Astrocyte (in vitro differentiated cells and primary cell): ENCODE measurements at places on chromosomes 5 and 9. TPM values are rescaled to one million over a fixed set of nuclear protein-coding genes. Genes with fewer than 3 reads are reported as not detected.

PCDHGA3 gene
- total RNA-seq: 0.14 and 0.17 TPM in 2 replicates

P4HA2 gene
- total RNA-seq: 214 and 302 TPM in 2 replicates

SURF4 gene
- total RNA-seq: 338 and 374 TPM in 2 replicates

LOX gene
- total RNA-seq: 1,150 and 1,249 TPM in 2 replicates

GLRA1 gene
- total RNA-seq: not detected in 2 replicates

N4BP3 gene
- total RNA-seq: 0.75 and 1.3 TPM in 2 replicates

PCDHGB2 gene
- total RNA-seq: 1.4 TPM in 2 replicates

PCDHB15 gene
- total RNA-seq: 1.3 and 1.6 TPM in 2 replicates

HMMR gene
- 3.2 and 4.0 TPM in 2 replicates for total RNA-seq

ANKDD1B gene
- total RNA-seq: 0.41 and 0.59 TPM in 2 replicates

EGFL7 gene
- total RNA-seq: 12.3 and 15.5 TPM in 2 replicates

SEMA6A gene
- 21.3 and 34.2 TPM in 2 replicates for total RNA-seq

KCNIP1 gene
- total RNA-seq: 0.45 and 0.60 TPM in 2 replicates

NUTM2F gene
- not detected in 2 replicates for total RNA-seq

PCDHA4 gene
- 9.5 and 9.6 TPM in 2 replicates for total RNA-seq

SLIT3 gene
- total RNA-seq: 20.7 and 33.0 TPM in 2 replicates

CARD6 gene
- total RNA-seq: 0.96 and 1.0 TPM in 2 replicates

ZNF354C gene
- 3.3 and 4.1 TPM in 2 replicates for total RNA-seq

FAM240B gene
- total RNA-seq: not detected in 2 replicates

TMEFF1 gene
- total RNA-seq: 10.3 and 14.8 TPM in 2 replicates

PAX5 gene
- not detected in 2 replicates for total RNA-seq

SPINK6 gene
- not detected in 2 replicates for total RNA-seq

PTGES gene
- total RNA-seq: 1.2 and 2.5 TPM in 2 replicates

SLC9A3 gene
- total RNA-seq: 1.0 and 1.1 TPM in 2 replicates

DNAI1 gene
- total RNA-seq: 0.58 and 1.8 TPM in 2 replicates

PIP5K1B gene
- total RNA-seq: 0.29 and 1.3 TPM in 2 replicates

NUDT2 gene
- 12.8 and 12.9 TPM in 2 replicates for total RNA-seq

PCDHAC2 gene
- 6.9 and 7.7 TPM in 2 replicates for total RNA-seq

DIRAS2 gene
- total RNA-seq: 0.24 and 0.27 TPM in 2 replicates
